Lower lobe of right lung (tissue), 2 donors: ENCODE measurements at places on chromosomes 1 and 21. TPM values are rescaled to one million over a fixed set of nuclear protein-coding genes. Genes with fewer than 3 reads are reported as not detected.

SNAPIN gene
- 40.2 TPM for total RNA-seq

SMCP gene
- not detected for total RNA-seq

- no peak for DNase-seq
These were observed 5.4 kb downstream of the OR2B11 start for GRCh38 chr1:247452447-247453039.

- DNase-seq, result no peak
These were observed 48.5 kb downstream of the RHBG start for GRCh38 chr1:156417401-156418020.

GRCh38 chr1:201944639-201945038 is 1.7 kb downstream of the LMOD1 start:
- no peak for DNase-seq

GBP5 gene
- total RNA-seq, result 9.6 TPM

RSPH1 gene
- 18.1 TPM for total RNA-seq

DNA sequence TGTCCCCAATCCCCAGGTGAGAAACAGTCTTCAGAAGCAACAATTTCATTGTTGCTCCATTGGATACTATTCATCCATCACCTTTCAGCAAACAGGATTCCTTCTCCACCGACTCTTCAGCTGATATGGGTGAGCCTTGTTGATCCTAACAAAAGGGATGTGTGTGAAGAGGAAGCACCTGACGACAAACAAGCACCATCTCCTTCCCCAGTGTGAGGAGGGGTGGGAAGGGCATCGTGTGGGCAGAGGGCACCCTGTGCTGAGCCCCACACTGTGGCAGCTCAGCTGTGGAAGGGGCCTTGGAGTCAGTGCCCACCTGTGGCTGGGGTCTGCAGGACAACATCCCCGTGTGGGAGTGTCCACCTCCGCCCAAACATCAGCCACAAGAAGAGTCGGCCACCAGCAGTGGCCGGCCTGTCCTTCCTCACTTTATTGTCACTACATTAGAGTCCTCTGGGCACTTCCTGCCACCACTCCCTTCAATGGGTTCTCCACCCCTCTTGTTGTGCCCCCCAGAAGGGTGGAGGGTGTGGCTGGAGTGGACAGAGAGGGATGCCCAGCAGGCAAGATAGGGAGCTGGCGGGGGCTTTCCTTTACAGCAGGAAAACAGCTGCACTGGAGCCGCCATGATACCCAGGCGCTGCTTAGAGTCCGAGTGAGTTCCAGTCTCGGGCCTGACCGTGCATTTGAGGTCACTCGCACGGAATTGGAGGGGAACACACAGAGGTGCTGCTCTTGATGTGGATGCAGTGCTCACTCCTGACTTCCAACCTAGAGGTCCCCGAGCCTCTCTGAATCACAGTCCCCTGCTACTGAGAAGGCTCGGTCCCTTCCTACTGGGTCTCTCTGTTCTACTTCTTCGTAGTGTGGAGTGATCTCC is 40.9 kb downstream of the VPS26C start:
- no peak for DNase-seq

DNA sequence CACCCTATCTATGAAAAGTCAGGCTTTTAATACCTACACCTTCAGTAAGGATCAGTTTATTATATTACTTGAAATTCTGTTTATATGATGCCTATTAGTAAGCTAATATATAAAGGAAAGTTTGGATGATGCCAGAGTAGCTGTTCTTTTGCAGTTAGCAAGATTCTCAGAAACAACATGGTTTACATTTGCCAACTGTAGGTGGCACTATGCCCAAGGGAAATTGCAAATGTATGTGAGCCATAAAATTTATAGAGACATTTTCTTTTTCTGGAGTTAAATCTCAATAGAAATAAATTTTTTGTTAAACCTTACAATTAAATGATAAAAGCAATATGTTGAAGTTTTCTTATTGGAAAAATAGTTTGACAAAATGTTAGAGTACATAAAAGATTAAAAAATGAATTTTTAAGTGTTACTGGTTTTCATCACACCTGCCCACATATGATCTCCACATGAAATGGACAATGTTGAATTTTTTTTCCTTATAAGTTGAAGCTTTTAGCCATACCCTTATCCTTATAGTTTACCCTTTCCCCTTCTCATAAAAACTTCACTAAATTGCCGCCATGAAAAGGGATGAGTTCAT is 32.1 kb upstream of the EPHX4 start:
- DNase-seq, result no peak

GRCh38 chr1:167605576-167605975 is 24.5 kb upstream of the RCSD1 start:
- DNase-seq, result no peak

DNA sequence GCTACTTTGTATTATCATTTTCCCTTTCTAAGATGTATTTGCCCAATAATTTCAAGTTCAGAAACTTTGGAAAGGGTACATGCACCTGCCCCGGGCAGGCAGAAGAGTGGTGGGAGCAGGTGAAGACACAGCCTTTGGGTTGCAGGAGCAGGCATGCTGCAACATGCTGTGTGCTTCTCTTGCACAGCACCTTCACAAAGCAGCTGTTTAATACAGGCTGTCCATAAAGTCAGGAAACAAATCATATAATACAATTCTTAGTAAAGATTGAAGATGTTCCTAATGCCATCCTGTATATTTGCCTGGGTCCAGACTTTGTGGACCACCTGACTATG is 182.9 kb downstream of the ZNF281 start:
- DNase-seq, result no peak

OR2T2 gene
- total RNA-seq, result not detected

- no peak for DNase-seq
These were observed 37.2 kb downstream of the LRRC8C start for GRCh38 chr1:89670163-89670562.

DNA sequence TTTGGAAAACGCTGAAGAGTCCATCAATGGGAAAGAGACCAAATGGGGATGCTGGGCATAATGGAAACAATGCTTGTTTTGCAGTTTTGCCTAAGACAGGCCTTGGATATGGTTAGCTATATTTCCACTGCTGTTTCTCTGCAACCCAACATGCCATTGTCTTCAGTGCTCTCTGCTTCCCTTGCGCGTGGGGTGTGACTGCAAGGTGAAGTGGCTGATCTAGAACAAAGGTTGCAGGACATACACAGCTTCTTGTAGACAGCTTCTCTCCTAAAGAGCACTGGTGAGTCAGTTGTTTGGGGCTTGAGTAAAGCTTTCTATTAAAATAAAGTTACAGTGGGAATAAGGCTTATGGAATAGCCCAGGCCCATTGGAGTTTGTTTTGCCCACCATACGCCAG is 33.0 kb downstream of the RUNX1 start:
- no peak for DNase-seq

DNA sequence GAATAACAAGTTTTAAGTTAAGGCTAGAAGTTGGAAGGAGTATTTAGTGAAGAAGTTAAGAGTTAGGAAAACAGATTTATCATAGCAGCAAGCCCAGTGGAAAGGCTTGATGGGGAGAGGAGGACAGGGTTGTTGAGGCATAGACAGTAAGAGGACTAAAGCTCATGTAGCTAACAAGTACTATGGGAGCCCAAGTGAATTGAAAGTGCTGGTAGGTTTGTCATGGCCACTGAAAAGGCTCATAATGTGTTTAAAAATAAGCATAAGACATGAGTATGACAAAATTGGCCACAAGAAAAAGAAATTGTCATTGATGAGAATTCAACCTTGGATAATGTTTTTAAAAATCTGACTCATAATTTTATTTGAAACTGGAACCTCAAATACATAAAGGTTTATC is 49.2 kb upstream of the CRB1 start:
- no peak for DNase-seq

DNA sequence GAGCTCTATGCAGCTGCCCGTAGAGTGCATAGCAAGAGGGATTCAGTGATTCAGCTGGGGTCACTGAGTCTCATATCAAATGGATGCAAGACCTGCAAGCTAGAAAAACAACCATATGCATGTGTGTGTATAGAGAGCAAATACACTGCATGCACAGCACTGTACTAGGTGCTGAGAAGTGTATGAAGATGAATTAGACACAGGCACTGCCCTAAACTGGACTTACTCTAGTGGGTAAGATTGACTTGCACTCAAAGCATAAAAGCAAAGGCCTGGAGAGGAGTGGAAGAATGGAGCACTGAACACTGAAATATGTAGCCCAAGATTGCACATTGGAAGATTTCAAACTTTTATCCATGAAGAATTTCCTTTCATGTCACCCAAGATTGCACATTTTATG is 5.5 kb upstream of the GBP1 start:
- DNase-seq, result no peak

- DNase-seq, result no peak
These were observed 14.6 kb downstream of the CHIT1 start for GRCh38 chr1:203214871-203215270.

PDZK1 gene
- not detected for total RNA-seq

GRCh38 chr1:36705629-36706028 is 222.9 kb upstream of the CSF3R start:
- DNase-seq, result no peak

DNA sequence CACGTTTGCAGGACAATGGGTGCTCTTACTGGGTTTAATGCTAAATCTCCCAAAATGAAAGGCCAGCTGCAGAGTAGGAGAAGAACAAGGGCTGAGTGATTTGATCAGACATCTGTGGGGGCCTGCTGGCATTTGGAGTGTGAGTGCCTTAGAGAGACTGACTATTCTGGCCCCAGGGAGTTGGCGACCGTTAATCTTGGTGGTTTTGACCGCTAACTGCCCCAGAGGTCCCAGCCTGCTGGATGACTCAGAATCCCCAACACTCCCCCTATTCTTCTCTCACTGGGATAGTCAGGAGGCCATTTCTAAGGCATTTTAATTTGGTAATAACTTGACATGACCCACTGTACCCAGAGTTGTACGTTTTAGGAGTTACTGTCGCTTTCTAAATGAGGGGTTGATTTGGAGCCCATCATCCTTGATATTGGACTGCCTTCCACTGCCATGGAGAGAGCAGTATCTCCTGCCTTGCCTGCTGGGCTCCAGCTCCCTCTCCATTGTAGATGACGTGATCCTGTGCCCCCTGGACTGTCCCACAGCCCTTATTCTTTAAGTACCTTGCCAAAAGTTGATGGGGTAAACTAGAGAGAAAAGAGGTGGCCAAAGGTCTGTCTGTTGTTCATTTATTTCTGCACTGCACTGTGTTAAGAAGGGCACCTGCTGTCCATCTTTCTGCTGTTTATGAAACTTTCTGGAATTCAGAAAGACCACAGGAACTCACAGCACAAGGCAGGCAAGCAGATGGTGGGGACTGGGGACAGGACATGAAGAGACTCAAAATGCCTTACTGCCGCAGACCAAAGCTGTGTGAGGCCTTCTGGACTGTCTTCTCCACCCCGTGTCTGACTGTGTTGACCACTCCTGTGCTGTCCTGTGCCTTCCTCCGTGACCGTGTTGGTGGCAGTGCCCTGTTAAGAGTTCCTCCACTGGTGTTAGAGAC is 98.2 kb upstream of the ARTN start:
- no peak for DNase-seq

DNA sequence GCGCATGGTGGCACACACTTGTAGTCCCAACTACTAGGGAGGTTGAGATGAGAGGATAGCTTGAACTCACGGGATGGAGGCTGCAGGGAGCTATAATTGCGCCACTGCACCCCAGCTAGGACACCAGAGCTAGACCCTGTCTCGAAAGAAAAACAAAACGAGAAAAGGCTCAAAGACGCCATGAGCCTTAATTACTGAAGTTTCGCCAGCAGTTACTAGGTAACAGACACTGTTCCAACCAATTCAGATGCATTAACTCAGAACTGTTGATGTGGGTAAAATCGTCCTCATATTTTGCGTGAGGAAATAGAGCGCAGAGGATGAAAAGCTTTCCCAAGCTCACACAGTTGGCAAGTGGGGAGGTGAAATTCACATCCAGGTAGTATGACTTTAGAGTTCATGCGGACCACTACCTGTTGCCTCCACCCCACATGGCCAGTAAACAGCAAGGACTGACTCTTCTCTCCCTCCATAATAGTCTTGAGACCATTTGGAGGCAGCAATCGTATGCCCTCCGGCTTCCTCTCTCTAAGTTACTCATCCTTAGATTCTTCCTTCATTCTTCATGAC is 40.1 kb downstream of the INAVA start:
- DNase-seq, result no peak

DNA sequence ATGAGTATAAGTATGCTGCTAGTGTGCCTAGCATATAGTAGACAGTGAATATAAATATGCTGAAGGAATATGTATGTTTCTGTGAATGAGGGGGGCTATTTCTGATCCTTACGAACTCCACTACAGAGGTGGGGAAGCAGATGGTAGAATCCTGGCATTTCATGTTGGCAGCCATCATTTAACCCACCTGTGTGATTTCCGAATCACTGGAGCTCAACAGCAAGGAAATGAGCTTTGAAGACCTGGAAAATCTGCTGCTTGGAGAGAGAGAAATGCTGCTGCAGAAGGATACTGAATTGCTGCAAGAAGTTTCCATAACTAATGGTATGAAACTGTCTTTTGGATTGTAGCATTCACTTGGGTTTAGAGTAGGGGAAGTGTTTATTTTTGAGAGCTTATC is 83.5 kb downstream of the RABGAP1L start:
- DNase-seq, result no peak
